Stomach (tissue), 19 donors: ENCODE measurements at places on chromosomes 5 and 9. TPM values are rescaled to one million over a fixed set of nuclear protein-coding genes. Genes with fewer than 3 reads are reported as not detected.

PCDHB5 gene
- total RNA-seq: 2.8 TPM

KCNMB1 gene
- total RNA-seq: 6.1 TPM

DNA sequence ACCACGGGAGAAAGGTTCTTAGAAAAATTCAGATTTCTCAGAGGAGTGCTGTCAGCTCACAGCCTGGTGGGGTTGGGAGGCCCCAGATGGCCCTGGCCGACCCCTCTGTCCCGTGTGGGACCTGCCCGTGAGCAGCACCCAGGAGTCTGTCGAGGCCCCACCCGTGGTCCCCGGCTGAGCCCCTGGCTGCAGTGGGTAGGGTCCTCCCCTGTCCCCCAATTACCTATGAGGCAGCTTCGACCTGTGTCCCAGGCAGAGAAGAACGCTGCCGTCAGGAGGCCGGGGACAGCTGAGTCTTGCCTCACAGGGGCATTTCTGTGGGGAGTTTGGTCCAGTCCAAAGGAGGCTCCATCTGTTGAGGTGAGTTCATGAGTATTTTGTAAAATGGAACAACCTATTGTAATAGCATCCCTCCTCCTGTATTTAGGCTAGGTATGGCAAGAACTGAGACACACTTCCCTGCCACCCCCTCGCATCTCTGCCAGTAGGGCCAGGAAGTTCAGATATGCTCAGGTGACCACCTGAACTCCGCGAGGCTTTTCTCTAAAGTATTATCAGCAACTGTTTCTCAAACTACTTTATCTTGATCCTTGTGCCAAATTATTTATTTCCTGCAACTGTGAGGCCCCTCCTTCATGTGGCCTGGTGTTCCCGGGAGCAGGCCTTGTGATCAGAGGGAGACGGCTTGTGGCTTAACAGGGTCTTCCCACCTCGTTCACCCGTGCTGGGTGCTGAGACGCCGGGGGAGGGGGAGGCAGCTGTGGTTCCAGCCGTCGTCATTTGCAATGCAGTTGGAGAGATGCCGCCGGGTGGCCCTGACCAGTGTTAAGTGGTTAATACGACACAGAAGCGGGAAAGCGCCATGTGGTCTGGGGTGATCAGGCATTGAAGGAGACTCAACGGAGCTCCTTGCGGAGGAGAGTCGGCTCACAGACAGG lies 1.7 kb downstream of the AHRR start:
- no peak for DNase-seq

DNA sequence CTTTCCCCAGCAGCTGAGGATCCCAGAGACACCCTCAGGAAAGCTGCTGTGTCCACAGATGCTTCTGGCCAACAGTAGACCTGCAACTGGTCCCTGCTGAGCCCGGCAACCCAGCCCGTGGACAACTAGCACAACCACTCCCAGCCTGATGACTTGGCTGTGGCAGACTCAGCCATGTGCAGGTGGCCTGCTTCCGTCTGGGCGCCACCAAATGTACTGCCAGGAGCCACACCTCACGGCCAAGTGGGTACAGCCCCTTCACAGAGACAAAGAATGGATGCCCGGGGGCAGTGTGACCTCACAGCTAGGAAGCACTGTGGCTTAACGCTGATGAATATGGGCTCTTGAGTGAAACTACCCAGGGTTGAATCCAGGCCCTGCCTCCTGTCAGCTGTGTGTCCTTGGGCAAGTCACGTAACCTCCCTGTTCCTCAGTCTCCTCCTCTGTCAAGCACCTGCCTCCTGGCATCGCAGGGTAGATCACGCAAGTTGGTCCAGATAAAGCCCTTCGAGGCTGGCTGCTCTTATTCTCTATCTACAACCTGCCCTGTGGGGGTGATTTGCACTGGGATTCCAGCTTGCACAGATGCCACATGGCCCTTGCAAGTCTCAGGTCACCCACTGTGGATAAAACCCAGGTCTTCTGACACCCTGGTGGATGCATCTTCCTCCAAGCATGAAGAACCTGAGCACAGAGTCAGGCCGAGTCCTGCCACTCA lies 225.0 kb downstream of the PBX3 start:
- no peak for DNase-seq

UNC5A gene
- 0.72 TPM for total RNA-seq

GRCh38 chr5:77211691-77212047 lies 1.2 kb downstream of the PDE8B start:
- DNase-seq: no peak
